GM13976 (cell line): ENCODE measurements at places on chromosomes 6 and 20.

DNA sequence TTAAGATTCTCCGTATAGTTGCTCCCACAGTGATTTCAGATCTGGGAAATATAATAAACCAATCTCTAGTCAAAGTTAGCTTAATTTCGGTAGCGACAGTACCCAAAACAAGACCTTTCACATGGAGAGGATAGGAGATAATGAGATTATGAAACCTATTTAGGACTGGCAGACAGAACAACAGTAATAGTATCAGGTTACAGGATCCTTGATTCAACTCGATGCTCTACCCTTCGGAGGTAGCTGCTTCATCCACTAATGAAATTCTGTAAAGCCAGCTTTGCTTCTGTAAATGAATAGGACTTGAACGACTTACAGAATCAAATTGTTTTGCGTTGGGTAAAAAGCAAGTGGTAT, 534 bp upstream of the AKIRIN2 start:
- DNase-seq: no peak

GRCh38 chr6:105041880-105042279, 85.0 kb downstream of the LIN28B start:
- DNase-seq: no peak

GRCh38 chr6:115319823-115320222, 740.9 kb downstream of the FRK start:
- no peak for DNase-seq

DNA sequence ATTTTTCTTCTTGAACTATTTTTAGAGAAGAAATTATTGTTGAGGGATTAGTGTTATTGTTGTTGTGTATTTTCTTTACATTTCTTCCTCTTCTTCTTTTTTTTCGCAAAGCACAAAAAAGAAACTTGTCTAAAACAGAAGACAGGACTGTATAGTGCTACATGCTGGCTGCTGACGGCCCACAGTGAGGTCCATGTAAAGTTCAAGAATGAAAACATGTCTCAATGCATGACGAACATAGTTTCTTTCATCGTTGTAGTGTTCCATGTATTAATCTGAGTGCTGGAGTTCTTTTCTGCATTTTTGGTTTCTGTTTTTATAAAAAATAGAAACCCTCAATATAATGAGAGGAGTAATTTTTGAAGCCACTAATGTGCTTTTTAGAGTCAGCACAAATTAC, 462.9 kb upstream of the MARCKS start:
- no peak for DNase-seq

- DNase-seq: no peak
Observed at GRCh38 chr6:5590187-5590586, 328.9 kb downstream of the FARS2 start.

- DNase-seq: no peak
Observed at GRCh38 chr6:158960026-158960425, 40.0 kb downstream of the RSPH3 start.

DNA sequence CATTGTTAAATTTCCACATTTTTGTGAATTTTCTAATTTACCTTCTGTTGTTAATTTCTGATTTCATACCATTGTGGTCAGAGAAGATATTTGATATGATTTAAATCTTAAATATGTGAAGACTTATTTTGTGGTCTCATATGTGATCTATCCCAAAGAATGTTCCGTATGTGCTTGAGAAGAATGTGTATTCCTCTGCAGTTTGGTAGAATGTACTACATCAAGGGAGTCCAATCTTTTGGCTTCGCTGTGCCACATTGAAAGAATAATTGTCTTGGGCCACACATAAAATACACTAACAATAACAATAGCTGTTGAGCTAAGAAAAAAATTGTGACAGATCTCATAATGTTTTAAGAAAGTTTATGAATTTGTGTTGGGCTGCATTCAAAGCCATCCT, 176.2 kb upstream of the PRND start:
- no peak for DNase-seq
